ENCODE measurements at places on chromosomes 7 and 10. TPM values are rescaled to one million over a fixed set of nuclear protein-coding genes. Genes with fewer than 3 reads are reported as not detected.

The CYP2E1 gene
- 0.40 TPM for total RNA-seq

The PIK3CG gene
- total RNA-seq: 25.3 TPM

The CFAP69 gene
- 0.53 TPM for total RNA-seq

The CDHR3 gene
- 1.4 TPM for total RNA-seq

The UNCX gene
- not detected for total RNA-seq

The MYL7 gene
- not detected for total RNA-seq

The ELMO1 gene
- total RNA-seq: 74.4 TPM

The NKX1-2 gene
- total RNA-seq: not detected

The MSMB gene
- total RNA-seq: not detected

The MACC1 gene
- 0.37 TPM for total RNA-seq

The MMRN2 gene
- not detected for total RNA-seq

The FBXO24 gene
- total RNA-seq: 0.50 TPM

The MAT1A gene
- not detected for total RNA-seq

The ICA1 gene
- 0.46 TPM for total RNA-seq

The INHBA gene
- not detected for total RNA-seq

The TMEM178B gene
- total RNA-seq: 0.97 TPM

The OR2A12 gene
- total RNA-seq: not detected

The OR9A2 gene
- total RNA-seq: not detected

The SEMA4G gene
- 0.57 TPM for total RNA-seq

The RHOBTB1 gene
- 0.04 TPM for total RNA-seq

The HTR7 gene
- not detected for total RNA-seq

The GIMAP2 gene
- total RNA-seq: 42.9 TPM

The IFIT2 gene
- total RNA-seq: 1.3 TPM

The PDE6C gene
- total RNA-seq: not detected

The KRIT1 gene
- total RNA-seq: 48.3 TPM

The MBL2 gene
- total RNA-seq: not detected

The CELF2 gene
- 155 TPM for total RNA-seq

The GNAT3 gene
- not detected for total RNA-seq

The ZNF365 gene
- total RNA-seq: 0.93 TPM

The GPR141 gene
- total RNA-seq: not detected

The NEUROD6 gene
- total RNA-seq: not detected

The PDE1C gene
- not detected for total RNA-seq

The IFIT1 gene
- 0.39 TPM for total RNA-seq

The SDHAF3 gene
- 35.5 TPM for total RNA-seq

The CXCL12 gene
- total RNA-seq: not detected

The CC2D2B gene
- total RNA-seq: not detected

The CPA4 gene
- total RNA-seq: not detected

The AKR1C2 gene
- total RNA-seq: not detected
